ENCODE measurements at places on chromosomes 1 and 21.

GRCh38 chr1:53131590-53131938 lies 10.9 kb downstream of the SLC1A7 start:
- no peak for DNase-seq

GRCh38 chr1:52669696-52670095 lies 28.5 kb downstream of the COA7 start:
- no peak for DNase-seq

DNA sequence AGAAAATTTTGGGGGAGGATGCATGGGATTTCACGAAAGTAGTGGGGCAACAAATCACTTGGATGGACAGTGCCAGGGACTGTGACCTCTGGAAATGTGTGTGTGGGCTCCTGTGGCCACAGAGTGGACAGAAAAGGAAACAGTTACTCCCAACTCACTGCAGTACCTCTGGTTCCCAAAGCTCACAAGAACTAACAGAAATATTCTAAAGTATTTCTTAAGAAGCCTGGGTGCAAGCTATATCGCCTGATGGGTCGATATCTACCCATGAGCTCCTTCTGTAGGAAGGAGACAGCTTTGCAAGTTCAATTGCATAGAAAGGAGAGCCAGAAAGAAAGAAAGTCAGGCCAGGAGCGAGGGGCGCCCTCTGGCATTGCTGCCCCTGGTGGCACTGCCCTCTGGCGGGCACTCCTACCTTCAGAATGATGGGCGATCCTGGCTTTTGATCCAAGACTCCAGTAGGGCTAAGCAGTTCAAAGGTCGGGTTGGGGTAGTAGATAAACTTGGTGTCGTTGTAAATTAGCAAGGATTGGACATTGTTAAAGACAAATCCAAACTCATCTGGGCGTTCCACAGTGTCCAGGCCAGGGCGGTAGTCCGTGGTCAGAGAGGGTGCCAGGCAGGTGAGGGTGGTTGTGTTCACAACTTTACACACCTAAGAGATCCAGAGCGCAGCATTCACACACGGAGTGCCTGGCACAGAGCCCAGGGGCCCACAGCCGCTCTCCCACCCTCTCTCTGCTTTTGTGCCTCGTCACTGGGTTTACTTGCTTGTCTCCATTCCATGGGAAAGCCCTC lies 134.7 kb upstream of the CD34 start:
- DNase-seq = peak; percentile 16

DNA sequence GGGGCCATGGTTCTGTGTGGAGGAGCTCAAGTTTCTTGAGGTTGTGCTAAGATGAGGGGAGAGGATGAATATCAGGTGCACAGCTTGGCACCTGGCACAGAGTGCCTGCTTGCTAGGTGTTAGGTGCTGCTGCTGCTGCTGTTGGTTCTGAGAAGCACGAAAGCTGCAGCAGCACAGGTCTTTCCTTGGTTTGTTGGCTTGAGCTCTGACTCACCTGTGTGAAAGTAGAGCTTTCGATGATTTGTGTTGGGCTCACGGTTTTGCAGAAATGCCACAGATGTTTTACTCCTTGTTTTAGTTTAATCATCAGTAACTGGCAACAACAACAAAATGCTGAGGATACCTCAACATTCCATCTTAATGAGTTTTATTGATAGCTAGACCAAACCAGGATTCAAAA lies 221.6 kb downstream of the BRINP2 start:
- DNase-seq = no peak

DNA sequence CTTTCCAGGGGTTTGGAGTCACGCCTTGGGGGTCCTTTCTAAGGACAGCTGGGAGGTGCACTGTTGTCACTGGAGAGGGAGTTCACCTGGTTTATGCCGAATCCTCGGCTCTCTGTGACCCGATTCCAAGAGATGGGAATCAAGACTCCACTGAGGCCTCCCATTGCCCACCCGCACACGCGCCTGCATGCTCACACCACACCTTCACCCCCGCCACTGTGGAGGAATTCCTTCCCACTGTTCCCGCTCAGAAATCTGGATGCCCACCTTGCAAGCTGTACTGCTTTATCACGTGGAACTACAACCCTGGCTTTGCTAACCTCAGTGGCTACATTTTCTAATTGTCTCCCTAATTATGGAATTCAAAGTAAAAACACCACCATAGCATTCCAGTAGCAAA lies 29.2 kb downstream of the PGBD5 start:
- no peak for DNase-seq

DNA sequence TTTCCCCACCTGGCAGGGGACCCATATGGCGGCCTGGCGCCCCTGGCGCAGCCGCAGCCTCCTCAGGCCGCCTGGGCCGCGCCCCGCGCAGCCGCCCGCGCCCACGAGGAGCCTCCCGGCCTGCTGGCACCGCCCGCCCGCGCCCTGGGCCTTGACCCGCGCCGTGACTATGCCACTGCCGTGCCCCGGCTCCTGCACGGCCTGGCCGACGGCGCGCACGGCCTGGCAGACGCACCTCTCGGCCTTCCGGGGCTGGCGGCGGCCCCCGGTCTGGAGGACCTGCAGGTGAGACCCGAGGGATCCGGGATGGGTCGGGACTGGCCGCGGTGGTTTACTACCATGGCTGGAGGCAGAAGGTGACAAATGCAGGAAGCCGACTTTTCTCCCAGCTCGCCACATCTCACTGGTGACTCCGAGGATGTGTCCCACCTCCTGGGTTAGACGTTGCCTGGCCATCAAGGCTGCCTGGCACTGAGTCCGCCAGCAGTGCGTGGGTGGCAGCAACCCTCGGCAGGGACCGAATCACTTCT lies 1.1 kb downstream of the TFAP2E start:
- DNase-seq = no peak

DNA sequence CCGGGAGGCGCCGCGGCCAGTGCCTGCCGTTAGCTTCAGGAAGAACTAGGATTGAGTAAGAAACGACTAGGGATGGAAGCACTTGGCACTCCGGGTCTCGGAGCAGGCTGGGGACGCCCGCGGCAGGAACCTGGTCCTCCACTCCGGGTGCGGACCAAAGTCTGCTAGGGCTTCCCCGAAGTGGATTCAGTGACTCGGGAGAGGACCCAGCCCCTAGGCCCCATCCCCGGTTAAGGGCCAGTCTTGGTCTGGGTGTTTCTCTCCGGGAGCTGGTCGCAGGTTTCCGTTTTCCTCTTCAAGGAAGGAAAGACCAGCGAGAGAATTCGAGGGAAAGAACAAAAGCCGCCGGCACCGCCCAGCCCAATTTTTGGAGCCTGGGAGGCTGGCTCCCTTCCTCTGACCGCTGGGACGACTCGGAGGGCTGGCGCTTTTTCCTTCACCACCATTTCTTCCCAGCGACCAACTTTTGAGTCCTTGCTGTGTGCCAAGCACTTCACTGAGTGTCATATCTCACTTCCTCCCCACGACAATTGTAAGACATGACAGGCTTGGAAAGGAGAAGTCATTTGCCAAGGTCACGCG lies 16.8 kb upstream of the STMN1 start:
- peak; percentile 55 for DNase-seq

DNA sequence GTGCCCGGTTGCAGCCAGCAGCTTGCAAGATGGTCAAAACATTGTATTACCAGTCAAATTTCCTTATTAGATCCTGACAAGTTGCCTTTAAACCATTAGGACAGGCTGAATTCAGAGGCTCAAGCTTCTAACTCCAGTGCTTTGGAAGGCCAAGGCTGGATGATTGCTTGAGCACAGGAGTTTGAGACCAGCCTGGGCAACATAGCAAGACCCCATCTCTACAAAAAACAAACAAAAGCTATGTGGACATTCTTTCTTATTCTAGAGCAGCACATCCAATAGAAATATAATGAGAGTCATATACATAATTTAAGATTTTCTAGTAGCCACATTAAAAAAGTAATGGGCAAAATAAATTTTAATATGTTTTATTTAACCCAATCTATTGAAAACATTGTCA lies 149.3 kb downstream of the RUNX1 start:
- DNase-seq = no peak

DNA sequence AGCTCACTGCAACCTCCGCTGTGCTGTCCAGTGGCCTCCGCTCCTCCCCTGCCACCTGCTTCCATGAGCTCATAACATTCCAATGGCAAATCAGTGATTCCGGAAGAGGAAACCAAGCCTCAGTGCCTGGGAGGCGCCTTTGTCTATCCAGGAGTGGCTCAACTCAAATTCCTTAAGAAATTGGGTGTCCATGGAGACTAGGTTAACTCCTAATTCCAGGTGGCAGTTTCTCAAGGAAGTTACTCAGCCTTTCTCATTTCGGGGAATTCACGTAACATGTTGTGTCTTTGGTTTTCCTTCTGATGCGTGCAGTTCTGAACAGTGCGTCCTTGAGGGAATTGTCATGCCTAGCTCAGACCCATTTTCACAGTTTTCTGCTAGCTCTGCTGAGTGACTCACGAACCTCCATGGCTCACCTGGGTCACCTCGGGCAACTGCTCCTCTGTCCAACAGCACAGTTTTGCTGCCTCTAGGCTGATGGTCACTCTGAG lies 89.9 kb upstream of the DSCAM start:
- no peak for DNase-seq

GRCh38 chr1:180188091-180188506 lies 33.4 kb downstream of the QSOX1 start:
- DNase-seq = peak; percentile 74

DNA sequence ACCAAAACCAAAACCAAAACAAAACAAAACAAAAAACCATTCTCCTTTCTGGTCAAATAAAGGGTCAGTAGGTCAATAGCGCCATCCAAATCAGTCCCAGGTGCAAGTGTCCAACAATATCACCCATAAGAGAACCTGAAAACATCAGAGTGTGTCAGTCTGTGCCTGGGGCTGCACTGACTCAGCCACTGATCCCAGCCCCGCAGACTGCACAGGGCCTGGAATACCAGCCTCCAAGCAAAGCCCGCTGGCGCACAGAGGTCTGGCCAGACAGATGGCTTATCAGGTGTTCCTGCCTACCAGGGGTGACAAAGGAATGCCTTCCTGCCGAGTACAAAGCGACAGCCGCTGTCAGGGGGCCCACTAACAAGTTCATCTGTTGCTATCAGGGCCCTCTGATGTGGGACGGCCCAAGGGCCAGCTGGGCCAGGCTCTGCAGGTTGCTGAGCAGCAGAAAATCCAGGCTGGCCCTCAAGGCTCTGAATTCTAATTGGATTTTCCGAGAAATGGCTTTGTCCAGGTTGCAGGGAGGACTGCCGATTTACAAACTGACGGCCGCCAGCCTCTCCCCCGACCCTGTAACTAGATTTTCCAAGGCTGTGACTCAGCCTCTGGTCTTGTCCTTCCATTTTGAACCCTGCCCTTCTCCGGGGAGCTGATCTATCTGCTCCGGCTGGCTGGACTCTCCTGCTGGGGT lies 13.7 kb upstream of the TMEM51 start:
- DNase-seq = peak; percentile 6

DNA sequence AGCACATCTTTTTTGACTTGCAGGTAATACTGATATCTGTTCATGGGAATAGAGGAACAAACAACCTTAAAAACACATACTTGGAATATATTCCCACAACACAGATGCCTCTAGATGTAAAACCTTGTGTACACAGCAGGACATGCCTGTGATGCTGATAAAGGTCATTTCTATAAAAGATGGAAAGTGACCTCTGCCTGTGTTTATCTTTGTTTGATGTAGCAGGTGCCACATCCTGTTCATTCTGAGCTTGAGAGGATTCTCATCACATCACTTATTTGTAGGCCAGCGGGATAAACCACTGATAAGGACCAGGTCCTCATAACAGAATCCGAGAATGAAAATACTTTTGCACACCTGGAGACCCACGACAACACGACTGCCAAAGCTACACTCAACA lies 133.7 kb downstream of the SMYD2 start:
- DNase-seq = no peak

DNA sequence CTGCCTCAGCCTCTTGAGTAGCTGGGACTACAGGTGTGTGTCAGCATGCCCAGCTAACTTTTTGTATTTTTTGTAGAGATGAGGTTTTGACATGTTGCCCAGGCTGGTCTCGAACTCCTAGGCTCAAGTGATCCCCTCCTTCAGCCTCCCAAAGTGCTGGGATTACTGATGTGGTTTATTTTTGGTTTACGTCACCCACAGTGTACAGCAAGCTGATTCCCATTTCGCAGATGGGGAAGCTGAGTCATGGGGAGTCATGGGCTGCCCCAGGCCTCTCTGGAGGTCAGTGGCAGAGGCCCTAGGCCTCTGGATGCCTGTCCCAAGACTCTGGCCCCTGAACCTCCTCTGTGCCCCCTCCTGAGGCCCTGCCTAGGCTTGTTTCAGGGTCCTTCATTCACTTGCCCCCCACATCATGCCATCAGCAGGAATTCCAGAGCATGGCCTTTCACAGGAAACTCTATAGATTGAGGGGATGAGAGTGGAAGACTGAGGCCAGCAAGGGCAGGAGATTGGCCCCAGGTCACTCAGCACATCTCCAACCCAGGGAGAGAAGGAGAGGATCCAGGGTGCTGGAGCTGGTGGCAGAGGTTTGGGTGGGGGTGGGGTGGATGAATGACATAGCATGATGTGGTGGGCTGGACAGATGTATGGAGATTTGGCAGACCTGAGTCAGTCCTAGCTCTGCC lies 266.0 kb downstream of the PTPRU start:
- no peak for DNase-seq

DNA sequence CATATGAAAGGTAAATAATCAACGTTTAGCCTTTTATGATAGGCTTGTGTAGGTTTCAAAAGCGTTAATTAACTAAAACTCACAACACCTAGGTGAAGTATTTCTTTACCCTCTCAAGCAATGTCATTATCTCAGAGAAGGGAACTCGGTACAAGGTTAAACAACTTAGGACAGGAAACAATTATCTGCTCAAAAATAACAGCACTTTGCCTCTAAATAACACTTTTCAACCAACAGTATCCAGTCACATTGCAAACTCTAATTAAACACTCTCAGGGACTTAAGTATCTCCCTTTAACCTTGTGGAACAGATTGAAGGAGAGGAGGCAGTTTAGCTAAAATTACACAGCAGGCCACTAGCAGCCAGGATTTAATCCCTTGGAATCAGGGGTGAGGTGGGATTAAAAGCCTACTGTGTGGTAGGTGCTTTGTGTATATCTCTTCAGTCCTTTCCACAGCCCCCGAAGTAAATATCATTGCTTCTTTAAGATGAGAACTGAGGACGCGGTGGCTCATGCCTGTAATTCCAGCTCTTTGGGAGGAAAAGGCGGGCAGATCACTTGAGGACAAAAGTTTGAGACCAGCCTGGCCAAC lies 5.2 kb upstream of the AKNAD1 start:
- DNase-seq = no peak

DNA sequence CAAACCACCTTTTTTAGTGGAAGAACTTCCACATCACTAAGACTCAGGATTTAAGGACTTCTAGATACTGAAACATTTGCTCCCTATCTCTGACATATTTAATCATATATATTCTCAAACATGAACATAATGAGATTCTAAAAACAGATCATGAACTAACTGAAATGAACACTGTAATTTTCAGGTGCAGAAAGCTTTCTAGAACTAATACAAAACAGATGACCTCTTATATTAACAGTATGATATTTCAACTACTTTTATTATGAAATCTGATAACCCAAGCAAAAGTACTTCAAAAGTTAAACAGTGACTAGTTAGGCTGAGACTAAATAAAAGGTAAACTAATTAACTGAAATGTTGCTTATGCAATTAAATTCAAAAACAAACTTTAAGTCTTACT lies 157.5 kb downstream of the COP1 start:
- DNase-seq = no peak

- no peak for DNase-seq
These were observed 66.9 kb downstream of the CDC7 start for GRCh38 chr1:91567583-91567982.

- DNase-seq = no peak
These were observed 68.1 kb upstream of the APP start for GRCh38 chr21:26238646-26239045.

All from OCI-M1 (cell line).